ENCODE measurements at places on chromosomes 11 and 22.
A peak's percentile ranks its signal among the peaks of the same experiment; 100 is the strongest.

- DNase-seq = peak; percentile 71
Observed at GRCh38 chr11:3840870-3841425, at the start of gene RHOG. Gene RHOG, minus strand, starts transcription at chr11:3840959. Its CDS starts 12,821 bp downstream, at chr11:3828138.

GRCh38 chr11:45005106-45005505 is 54.4 kb upstream of the TP53I11 start:
- no peak for DNase-seq

- DNase-seq = no peak
Observed at GRCh38 chr22:45358127-45358526, 48.4 kb downstream of the FAM118A start.

GRCh38 chr22:19710769-19711106 is 3.6 kb upstream of the SEPTIN5 start:
- DNase-seq = no peak

DNA sequence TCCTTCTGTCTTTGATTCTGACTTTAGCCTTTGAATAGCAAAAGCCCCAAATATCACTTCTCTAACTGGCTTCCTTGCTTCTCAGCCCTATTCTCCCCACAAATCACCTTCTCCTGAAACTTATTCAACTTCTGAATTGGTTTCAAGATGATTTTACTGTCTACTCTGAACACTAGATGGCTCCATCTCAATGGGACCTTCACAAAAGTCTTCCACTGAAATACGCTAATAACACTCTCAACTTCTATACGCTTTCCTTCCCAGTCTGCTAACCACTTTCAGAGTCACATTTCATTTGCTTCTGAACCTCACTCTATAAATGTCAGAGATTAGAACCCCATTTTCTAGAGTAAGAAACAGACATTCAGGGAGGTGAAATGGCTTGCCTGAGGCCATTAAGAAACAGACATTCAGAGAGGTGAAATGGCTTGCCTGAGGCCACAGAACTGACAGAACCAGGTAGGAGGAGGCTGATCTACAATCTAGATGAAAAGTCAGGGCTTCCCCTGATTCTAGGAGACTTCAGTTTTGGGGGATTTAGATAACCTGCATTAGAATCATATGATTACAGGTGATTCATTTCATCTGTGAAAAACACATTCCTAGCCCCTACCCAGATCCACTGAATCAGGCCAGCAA is 20.6 kb downstream of the MORC2 start:
- peak; percentile 19 for DNase-seq

- no peak for DNase-seq
Observed at GRCh38 chr11:69479591-69480271, 1.7 kb upstream of the LINC01488 start.

DNA sequence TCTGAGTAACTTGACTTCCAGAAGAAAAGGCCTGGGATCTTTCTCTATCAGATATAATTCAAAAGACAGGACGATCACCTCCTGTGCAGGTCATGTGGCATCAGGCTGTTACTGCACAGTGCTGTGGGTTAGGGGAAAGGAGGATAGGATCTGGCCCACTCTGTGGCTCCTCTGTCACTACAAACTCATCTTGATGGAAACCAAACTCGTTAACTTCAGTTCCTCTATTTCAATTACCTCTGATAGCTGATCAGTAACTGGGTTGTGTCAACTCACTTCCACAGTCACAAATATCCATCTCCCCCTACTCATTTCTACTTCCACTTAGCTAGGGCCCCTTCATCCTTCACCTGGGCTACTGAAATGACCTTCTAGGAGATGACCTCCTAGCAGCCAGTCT is 95.2 kb downstream of the RCN1 start:
- no peak for DNase-seq

- no peak for DNase-seq
Observed at GRCh38 chr11:132245403-132246385, 875.3 kb downstream of the NTM start.

GRCh38 chr11:3152471-3153110 is 12.5 kb downstream of the OSBPL5 start:
- no peak for DNase-seq

GRCh38 chr11:126434950-126435335 is 79.5 kb downstream of the ST3GAL4 start:
- no peak for DNase-seq

DNA sequence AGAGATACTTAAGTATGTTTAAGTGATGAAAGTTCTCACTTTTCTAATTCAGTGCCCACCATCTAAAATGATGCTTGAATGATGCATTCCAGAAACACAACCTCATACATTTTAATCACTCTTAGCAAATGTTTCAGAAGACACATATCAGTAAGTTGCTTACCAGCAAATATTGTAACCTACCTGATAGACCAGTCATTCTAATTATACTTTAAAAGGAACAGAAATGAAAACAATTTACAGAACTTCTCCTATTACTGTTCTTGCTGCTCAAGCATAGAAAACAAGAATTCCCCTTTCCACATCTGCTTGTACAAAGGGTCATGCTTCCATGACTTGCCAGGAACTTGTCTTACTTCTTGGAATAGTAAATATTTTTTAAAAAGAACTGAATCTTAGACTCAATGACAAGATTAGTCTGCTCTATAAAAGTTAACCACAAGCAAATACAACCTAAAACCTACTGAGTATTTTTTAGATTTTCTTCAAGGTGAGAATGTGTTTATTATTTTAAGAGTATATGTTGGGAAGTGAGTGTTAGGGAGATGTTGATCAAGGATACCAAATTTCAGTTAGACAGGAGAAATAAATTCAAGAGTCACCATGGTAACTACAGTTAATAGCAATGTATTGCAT is 82.0 kb upstream of the SC5D start:
- no peak for DNase-seq

DNA sequence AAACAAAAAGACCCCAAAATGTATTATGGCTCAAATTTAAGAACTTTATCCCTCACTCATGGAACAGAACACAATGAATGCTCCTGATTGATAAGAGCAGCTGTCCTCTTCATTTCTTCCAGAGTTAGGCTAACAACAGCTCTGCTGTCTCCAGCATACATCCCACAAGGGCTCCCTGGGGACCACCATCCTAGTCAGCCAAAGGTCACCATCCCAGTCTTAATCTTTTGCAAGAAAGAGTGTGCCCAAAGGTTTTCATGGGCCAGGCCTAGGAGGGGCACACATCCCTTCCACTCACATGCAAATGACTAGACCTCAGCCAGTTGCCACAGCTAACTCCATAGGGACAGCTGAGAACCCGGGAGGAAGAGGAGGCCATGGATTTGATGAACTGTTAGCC is 555.3 kb downstream of the BUD13 start:
- DNase-seq = no peak

GRCh38 chr11:12119502-12119901 is 9.1 kb downstream of the MICAL2 start:
- no peak for DNase-seq

DNA sequence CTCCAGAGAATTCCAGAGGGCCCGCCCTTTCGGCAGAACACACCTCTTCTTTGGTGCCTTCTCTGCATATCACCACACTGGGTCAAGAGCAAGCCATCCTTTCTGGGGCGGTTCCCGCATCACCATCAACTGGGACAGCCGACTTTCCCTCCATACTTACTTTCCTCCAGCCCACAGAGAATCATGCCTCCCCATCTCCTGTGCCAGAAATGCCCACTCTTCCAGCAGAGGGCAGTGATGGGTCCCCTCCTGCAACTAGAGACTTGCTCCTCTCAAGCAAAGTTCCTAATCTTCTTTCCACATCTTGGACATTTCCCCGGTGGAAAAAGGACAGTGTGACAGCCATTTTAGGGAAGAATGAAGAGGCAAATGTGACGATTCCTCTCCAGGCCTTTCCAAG is 157.7 kb downstream of the C11orf91 start:
- DNase-seq = peak; percentile 35

DNA sequence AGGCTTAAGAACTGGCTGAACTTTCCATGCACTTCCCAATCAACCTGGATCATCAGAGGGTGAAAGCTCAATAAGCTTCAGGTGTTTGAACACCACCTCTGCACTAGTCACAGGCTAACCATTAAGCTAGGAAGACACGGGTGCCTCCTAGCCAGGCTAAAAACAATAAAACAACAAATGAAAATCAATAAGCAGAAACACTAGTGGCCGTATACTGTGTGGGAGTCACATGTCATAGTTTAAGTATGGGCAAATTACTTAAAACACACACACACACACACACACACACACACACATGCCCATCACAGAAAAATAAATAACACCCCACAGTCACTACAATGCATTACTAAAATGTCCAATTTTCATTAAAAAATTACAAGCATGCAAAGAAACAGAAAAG is 85.2 kb downstream of the APOL5 start:
- DNase-seq = no peak

DNA sequence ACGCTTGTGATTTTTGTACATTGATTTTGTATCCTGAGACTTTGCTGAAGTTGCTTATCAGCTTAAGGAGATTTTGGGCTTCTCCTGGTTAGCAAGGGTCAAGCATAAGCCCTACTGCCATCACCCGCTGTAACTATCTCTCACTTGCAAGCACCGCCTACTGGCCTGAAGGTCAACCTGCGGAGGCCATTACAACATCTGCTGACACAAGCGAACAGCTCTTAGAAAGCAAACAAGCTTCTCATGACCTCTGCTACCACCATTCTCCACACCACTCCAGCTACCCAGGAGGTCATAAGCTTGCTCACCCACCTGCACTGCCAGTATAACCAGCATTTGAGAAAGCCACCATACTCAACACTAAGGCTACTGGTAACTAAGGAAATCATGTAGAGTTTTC is 288.4 kb upstream of the KIRREL3 start:
- DNase-seq = no peak

- DNase-seq = no peak
Observed at GRCh38 chr11:60765355-60765754, 8.7 kb downstream of the MS4A15 start.

DNA sequence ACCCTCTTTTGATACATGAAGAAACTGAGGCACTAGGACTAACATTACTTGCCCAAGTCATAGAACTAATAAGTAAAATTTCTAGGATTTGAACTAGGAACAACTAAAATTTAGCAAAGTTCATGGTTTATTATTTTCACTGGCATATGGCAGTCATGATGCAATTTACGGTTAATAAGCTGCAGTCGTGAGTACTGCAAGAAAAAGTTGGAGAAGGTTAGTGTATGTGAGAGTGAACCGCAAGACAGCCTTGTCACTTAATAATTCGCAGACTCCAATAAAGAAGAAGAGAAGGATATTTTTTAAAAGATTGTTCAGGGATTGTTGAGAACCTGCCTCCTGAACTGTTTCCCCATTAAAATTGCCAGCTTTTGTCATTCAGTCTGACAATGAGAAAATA is 663.4 kb upstream of the TENM4 start:
- no peak for DNase-seq

- peak; percentile 62 for DNase-seq
Observed at GRCh38 chr11:11848891-11849746, 7.3 kb downstream of the USP47 start.

- DNase-seq = no peak
Observed at GRCh38 chr11:119340335-119341221, at the start of gene C1QTNF5. Gene C1QTNF5, minus strand, starts transcription at chr11:119340883. Its CDS starts 486 bp downstream, at chr11:119340397.

GRCh38 chr11:7485186-7486097 is at the start of gene OLFML1:
Gene OLFML1, plus strand, starts transcription at chr11:7485506. Its CDS starts 370 bp downstream, at chr11:7485876.
- DNase-seq = no peak

GRCh38 chr11:94533696-94534630 is 9.8 kb upstream of the FUT4 start:
- no peak for DNase-seq

- no peak for DNase-seq
Observed at GRCh38 chr11:123939317-123939716, at the start of gene OR4D5. Gene OR4D5, plus strand, starts transcription at chr11:123939617. Its CDS starts 0 bp downstream, at chr11:123939617.

DNA sequence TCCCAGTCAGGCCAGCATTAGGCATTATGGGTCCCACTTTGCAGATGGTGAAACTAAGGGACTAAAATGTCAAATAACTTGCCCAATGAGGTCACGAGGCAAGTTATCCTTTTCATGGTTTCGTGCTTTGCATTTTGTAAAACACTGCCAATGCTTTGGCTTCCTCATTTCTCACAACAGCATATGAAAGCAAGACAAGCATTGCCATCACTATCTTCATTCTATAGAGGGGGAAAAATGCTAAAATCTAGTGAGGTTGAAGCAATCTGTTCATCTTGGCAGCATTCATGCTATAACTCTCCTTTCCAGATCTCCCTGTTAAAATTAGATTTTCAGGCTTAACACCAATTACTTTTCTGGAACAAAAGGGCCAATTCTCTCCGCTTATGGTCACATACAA is 14.8 kb downstream of the FAM181B start:
- no peak for DNase-seq

GRCh38 chr22:39623603-39624500 is 53.3 kb downstream of the CACNA1I start:
- DNase-seq = no peak

GRCh38 chr11:58912124-58912523 is 27.2 kb upstream of the GLYATL1 start:
- DNase-seq = no peak

GRCh38 chr11:96942855-96943254 is 553.0 kb downstream of the JRKL start:
- no peak for DNase-seq

GRCh38 chr22:22941831-22942510 is 54.4 kb downstream of the IGLL5 start:
- no peak for DNase-seq

DNA sequence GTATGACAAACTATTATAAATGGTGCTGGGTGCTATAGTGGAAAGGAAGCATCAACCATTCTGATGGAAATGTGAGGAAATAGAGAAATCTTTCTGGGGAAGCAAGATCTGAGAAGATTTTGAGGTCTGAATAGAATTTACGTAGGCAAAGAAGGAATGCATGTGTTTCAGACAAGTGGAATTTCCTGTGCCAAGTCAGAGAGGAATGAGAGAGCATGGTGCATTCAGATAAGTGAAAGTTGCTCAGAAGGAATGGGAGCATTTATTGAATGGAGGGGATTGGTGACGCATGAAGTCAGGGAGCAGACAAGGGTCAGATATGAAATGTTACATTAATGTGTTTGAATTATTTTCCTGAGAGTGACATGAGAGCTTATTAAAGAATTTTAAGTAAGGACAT is 725.5 kb downstream of the METTL15 start:
- DNase-seq = no peak

DNA sequence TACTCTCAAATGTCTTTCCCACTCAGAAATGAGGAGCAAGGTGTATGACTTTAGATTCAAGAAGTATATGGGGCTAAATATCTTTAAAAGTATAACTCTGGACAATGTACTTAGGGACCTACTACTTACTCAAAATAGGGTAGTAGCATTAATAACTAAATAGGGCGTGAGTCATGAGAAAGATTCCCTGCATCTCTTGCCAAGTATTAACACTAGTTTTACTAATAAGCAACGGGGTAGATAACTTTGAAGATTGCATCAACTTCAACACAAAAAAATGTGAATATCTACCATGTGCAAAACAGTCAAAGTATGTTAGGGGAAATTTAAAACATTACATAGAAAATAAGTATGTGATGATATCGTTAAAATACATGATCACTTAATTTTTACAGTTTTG is 99.6 kb downstream of the PGR start:
- no peak for DNase-seq

- DNase-seq = no peak
Observed at GRCh38 chr22:40161194-40161593, 16.5 kb upstream of the TNRC6B start.

DNA sequence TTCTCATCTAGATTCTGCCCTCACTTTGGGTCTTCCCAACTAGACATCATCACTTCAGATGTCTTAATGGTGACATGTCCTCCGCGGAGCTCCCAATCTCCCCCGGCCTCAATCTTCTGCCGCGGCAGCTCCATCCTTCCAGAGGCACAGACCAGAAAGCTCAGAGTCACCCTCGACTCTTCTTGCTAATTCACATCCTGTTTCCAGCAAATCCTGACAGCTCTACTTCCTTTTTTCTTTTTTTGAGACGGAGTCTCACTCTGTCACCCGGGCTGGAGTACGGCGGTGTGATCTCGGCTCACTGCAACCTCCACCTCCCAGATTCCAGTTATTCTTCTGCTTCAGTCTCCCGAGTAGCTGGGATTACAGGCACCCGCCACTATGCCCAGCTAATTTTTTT is 54.5 kb downstream of the CACNG2 start:
- DNase-seq = no peak

Measured in NCI-H345 (cell line).